Caco-2 (cell line): ENCODE measurements at places on chromosomes 4 and X.

GRCh38 chr4:16157609-16158503, 68.4 kb downstream of the TAPT1 start:
- peak; percentile 5 for DNase-seq

DNA sequence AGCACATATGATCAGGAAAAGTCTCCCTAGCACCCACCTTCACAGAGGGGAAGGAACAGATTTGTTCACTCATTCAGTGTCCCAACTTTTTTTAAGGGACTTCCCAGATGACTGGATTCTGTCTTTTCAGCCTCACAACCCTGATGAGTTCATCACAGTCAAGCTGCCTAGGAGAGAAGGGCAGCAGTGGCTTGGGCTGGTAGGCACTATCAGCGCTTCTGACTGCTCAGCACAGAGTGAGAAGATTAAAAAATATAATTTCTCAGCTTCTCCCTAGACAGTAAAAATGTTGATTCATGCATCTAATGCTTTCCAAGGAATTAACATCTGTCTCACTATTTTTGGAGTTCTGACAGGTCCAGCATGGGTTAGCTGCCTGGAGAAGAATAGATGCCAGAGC, 328.2 kb downstream of the DTHD1 start:
- DNase-seq, result no peak

GRCh38 chr4:185227713-185228278, 18.4 kb downstream of the SNX25 start:
- no peak for DNase-seq

GRCh38 chr4:118281611-118282442, 71.0 kb downstream of the PRSS12 start:
- no peak for DNase-seq
